ENCODE measurements at places on chromosomes 13 and 19. TPM values are rescaled to one million over a fixed set of nuclear protein-coding genes. Genes with fewer than 3 reads are reported as not detected.

Gene TEX29
- 1.5 TPM for total RNA-seq

Gene TSKS
- 0.57 TPM for total RNA-seq

Gene SMAD9
- not detected for total RNA-seq

Gene TEX26
- total RNA-seq = not detected

Gene KLK2
- not detected for total RNA-seq

Gene OVOL3
- not detected for total RNA-seq

Gene CGB3
- not detected for total RNA-seq

All from activated naive CD4-positive, alpha-beta T cell treated with anti-CD3 and anti-CD28 coated beads, Interleukin-2, amount 50 U/mL, for 72 hours (primary cell).